ENCODE measurements at places on chromosomes 6 and 20.

- no peak for DNase-seq
Observed at GRCh38 chr20:40488401-40488800, 200.6 kb downstream of the MAFB start.

DNA sequence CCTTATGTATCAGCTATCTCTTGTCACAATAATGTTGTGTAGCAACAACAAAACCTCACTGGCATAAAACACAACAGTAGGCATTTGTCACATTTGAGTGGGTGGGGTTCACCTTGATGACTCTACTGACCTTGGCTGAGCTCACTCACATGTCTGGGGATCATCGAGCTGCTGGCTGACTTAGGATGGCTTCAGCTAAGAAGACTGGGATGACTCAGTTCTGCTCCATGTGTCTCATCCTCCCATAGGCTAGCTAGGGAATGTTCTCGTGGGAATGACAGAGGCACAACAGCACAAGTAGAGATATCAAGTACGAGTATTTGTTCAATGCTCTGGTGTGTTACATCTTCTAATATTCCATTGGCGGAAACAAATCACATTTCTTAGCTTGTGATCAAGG is 167.9 kb downstream of the PLCB1 start:
- no peak for DNase-seq

DNA sequence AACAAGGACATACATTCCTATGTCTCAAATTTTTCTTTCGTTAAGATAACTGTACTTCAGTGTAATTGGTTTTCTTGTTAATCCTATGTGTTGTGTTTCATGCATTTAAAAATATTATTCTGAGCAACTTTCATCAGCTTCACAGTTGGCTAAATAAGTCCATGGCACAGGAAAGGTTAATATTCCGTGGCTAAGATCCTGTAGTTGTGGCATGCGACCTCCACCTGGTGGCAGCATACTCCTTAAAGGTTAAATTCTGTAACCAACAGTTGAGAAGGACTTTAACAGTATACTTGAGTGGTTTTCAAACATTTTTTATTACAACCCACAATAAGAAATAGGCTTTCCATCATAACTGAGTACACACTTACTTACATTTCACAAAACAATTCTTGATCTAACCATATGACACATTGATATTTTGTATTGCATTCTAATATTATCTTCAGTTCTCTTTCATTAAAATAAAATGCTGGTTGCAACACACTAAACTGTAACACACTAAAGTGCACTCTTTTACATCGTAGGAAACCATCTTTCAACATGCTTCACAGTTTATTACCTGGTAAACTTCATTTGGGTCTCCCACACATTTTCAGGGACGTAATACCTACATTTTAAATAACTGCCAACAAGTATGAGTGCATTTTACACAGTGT is 118.3 kb downstream of the SLX4IP start:
- peak; percentile 31 for DNase-seq

DNA sequence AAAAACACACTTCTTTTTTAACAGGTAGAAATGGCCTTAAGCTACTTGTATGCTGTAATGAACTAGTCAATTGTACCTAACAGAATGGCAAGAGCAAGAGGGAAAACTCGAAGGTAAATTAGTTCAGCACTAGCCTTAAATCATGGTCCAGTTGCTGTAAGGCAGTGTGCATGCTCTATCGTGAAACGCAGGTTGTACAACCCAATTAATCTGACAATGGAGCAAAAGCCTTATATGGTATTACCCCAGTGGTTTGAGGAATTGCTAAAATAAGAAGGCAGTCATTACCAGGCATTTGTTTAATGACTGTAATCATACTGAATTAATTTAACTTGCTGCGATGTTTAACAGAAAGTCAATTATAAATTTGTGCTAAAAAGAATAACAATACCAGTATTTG is 69.3 kb upstream of the SOX4 start:
- no peak for DNase-seq

DNA sequence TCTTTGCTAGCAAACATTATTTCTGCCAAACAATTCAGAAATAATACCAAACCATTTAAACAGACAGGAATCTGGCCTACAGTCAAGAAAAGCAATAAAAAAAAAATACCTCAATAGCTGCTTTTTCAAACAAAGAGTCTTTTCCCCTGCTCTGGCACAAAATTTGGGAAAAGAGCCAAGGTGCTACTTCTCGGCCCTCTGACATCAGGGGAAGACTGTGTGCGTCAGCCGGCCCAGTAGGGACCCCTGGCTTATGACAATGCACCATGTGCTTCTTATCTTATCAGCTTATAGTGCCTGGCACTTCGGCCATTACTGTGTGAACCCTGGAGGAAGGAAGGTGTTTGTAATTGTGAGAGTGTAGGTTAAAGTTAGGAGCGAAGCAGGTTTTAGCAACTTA is 89.4 kb downstream of the PDE10A start:
- DNase-seq: no peak

DNA sequence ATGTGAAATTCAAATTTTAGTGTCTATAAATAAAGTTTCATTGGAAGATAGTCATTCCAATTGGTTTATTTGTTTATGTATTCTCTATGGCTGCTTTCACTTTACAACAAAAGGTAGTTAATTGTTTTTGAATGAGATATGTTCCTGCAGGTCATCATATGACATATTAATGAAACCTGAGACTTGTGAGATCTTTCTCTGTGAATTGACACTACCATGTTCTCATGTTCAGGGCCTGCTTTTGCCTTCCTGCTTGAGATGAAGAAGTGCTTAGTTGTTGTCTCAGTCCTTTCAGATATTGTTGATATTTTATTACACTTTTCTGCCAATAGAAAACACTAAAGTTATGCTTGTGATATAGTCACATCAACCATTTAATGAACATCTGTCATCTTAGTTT is 132.5 kb downstream of the UTRN start:
- no peak for DNase-seq

DNA sequence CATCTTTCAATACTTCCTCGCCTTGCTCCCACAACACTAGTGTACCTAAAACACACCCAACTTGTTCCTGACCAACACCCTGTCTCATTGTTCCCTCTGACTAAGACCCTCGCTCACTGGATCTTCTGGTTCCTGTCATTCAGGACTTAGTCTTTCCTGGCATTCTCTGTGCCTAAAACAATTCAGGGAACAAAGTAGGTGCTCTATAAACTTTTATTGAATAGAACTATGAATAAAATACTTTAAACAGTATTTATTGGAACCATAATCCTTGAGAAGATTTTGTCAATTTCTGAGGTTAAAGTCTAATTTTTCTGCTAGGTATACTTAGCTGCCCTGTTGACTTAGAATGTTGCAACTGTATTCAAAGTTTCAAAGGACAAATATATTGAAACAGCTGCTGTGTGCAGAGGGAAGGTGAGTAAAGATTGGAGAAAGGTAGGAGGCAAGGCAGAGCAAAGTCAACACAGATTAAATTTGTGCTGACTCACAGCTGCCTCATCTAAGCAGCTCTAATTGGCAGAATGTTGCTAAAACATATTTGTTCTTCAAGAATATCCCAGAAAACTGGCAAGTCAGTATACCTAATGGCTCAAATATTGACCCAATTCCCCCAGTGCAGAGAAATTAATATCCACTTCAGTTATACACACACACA is 37.6 kb downstream of the GSTA2 start:
- no peak for DNase-seq

- no peak for DNase-seq
Observed at GRCh38 chr20:45538209-45538799, 978 bp downstream of the WFDC6 start.

GRCh38 chr20:16246870-16247269 is 326.4 kb downstream of the KIF16B start:
- no peak for DNase-seq

DNA sequence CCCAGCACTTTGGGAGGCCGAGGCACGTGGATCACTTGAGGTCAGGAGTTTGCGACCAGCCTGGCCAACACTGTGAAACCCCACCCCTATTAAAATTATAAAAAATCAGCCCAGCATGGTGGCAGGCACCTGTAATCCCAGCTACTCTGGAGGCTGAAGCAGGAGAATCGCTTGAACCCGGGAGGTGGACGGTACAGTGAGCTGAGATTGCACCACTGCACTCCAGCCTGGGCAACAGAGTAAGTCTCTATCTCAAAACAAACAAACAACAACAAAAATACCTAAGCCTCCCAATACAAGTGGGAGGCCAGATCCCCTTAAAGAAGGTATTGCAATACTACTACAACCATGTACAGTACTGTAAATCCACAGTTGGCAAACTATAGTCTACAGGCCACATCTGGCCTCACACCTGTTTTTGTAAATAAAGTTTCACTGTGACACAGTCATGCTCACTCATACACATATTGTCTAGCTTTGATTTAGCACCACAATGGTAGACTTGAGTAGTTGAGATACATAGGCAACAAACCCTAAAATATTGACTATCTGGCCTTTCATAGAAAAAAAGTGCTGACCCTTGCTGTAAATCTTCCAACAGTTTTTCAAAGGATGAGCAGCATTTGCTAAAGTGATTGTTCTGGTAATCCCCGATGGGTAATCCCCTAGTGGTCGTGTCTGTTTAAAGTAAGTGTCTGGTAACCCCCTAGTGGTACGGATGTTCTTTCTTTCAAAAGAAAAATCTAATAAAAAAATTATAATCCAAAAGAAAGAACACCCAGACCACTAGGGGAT is 202.0 kb downstream of the RNGTT start:
- DNase-seq: no peak

DNA sequence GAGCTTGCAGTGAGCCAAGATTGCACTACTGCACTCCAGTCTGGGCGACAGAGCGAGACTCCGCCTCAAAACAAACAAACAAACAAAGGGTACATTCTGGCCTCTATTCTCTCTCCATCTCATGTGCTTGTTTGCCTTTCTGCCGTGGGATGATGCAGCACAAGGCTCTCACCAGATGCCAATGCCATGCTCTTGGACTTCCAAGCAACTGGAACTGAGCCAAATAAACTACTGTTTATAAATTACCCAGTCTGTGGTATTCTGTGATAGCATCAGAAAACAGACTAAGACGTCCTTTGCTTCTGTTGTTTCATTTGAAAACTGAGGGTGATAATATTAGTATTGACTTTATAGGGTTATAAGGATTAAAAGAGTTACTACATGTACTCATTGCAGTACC is 3.6 kb upstream of the BRD2 start:
- DNase-seq: no peak

DNA sequence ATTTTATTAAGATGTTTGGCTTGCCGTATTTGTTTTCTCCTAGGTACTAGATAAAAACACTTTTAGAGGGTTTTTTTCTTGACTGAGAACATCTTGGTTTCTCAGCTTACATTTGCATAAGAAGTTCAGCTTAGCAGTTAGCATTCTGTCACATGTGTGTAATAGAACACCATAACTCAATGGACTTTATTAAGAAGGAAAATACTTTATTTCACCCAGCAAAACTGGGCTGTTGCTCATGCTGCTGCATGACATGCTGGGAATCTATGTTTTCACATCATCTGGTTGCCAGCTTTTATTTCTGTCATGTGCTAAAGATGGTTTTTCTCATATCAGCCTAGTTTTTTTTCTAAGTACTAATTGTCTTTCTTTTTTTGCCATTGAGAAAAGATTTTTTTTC is 144.6 kb downstream of the UTRN start:
- no peak for DNase-seq

Data from activated naive CD4-positive, alpha-beta T cell treated with anti-CD3 and anti-CD28 coated beads, Interleukin-2, amount 50 U/mL, for 16 hours (primary cell).